Occipital lobe (tissue), 3 donors: ENCODE measurements at places on chromosomes 3 and 15. TPM values are rescaled to one million over a fixed set of nuclear protein-coding genes. Genes with fewer than 3 reads are reported as not detected.

Gene PAQR5
- 1.1 TPM for total RNA-seq

Gene GATM
- 150 TPM for total RNA-seq

Gene PGBD4
- 6.2 TPM for total RNA-seq

Gene TIMP4
- total RNA-seq: 2.5 TPM
